ENCODE measurements at places on chromosomes 6 and 20.
A peak's percentile ranks its signal among the peaks of the same experiment; 100 is the strongest.

GRCh38 chr20:58991715-58992114 is 10.7 kb downstream of the NELFCD start:
- DNase-seq: no peak

DNA sequence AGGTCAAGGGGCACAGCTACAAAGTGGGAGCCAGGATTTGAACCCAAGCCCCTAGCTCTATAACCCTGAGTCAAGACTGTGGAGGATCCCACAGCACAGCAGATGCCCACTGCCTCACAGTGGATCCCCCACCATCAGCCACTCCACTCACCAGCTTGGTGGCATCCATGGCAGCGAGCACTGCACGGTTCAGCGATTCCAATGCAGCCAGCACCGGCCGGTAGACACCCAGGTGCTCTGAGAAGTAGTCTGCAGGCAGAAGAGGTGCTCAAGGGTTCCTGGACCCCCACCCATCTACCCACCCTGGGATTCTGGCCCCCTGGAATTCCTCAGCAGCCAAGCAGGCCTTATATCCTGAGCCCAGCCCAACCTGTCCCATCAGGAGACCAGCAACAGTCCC is 2.5 kb downstream of the ACTL10 start:
- no peak for DNase-seq

GRCh38 chr20:24906806-24907205 is 42.3 kb upstream of the CST7 start:
- no peak for DNase-seq

DNA sequence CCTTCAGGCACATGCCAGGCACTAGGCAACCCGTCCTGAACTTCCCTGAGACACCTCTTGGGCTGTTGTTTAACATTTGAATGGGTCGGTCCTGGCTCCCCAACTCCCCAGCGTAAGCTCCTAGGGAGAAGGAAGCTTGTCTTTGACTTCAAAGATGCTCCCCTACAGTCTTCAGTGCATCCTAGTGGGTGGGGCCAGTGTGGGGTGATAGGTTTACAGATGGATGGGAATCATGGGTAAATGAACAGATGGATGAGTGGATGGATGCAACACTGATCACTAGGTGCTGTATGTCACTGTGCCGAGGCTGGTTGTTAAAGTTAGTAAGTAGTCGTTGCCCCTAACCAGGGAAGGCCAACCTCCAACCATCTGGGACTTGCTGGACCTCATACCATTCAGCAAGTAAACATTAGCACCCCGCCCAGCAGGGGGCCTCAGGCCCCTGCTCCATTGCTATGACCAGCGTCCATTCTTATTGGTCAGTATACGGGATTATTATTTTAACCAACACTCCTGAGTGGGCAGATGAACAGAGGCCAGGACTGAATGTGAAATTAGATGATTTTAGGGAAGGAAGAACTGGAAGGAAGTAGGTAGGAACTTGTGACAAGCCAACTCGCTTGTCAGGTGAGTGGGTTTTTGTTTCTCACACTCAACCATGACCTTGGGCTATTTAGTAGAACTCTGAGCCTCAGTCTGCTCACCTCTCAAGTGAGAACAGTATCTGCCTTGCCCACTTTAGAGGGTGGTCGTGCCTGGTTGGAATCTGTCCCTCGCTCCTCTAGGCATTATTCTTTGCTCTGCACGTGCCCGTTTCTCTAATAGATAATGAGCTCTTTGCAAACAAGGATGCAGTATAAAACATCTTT is 82.9 kb upstream of the FOXP4 start:
- peak; percentile 8 for DNase-seq

DNA sequence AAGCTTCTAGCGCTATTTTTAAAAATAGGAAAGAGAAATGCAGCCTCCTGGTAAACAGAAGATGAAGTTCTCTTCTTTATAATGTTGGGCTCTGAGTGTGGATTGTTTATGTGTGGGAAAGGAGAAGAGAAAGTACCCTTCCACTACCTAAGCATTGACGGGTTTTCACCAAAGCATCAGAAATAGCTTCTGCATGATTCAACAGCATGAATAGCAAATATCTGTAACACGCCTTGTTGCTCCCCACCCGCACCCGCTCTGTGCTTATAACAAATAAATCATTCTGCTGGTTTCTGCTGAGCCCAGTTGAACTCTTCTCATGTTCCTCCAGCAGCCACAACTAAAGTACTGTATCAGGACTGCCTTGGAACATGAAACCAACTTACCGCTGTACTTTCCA is 20.7 kb downstream of the TXLNB start:
- no peak for DNase-seq

DNA sequence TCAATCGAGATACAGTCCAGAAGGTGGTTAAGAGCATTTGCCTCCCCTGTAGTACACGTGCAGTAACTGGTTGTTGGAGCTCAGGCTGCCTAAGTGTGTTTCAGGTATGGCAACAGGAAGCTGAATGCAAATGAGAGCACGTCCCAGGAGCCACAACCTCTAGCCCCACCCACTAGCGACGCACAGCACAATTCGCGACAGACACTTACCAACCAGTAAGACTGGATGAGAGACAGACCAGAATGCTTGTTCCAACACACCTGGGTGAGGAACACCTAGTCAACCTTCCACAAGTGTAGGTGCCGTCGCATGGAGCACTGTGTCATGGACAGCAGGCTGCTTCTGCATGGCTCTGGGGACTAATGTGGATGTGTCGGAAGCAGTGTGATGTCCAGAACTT is 7.2 kb upstream of the SERPINB1 start:
- DNase-seq: peak; percentile 67

DNA sequence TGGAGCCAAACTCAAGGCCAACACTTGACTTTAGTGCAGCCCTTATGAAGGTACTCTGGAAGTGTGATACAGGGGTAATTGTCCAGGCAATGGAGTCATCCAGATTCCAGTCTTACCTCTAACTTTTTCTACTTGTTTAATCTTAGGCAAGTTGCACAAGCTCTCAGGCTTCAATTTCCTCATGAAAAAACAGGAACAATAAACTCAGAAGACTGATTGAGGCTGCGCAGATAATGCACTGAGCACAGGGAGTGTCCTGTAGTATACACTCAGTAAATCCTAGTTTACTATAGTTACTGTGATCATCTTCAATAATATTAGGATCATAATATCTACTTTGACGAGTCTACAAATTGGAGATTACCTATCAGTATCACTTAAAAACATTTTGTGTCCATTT is 127.5 kb upstream of the SMLR1 start:
- DNase-seq: no peak

- no peak for DNase-seq
These were observed 3.8 kb downstream of the RIPOR2 start for GRCh38 chr6:24931718-24932691.

- DNase-seq: no peak
These were observed 83.0 kb downstream of the PHF20 start for GRCh38 chr20:35854713-35855348.

DNA sequence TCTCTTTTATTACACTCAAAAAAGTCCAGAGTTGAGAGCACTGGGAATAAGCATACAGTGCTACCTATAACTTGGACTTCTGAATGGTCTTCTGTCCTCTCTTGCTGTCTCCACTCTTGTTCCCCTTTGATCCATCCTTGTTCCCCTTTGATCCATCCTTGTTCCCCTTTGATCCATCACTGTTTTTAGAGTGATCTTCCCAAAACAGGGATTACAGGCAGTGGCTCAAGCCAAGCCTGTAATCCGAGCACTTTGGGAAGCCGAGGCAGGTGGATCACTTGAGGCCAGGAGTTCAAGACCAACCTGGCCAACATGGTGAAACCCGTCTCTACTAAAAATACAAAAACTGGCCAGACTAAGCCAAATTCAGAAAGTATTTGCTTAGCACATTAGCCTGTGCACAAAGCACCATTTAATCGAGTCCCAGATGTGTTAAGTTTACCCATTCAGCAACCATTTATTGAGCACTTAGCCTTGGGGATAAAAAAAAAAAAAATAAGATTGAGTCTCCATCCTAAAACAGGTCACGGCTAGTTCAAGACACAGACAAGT is 65.0 kb upstream of the NHSL1 start:
- no peak for DNase-seq

- DNase-seq: peak; percentile 82
These were observed 780 bp downstream of the ARMC12 start for GRCh38 chr6:35737413-35738211.

DNA sequence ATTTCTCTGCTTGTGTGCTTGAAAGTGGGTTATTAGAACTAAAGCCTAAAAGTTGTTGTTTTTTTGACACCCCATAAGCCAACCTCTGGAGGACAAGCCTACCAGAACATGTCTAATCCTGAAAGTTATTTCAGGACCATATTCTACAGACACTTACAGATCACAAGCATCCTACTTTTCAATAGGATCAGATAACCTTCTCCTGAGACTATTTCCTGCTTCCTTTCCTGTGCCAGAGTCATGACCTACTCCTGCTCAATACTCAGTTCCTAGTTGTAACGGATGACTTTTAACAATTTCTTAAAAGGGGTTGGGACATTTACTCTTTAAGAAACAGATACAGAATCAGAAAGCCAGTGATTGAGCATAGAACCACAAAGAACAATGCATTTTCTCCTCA is 5.3 kb upstream of the FILIP1 start:
- no peak for DNase-seq

GRCh38 chr6:156193381-156193780 is 583.8 kb upstream of the ARID1B start:
- DNase-seq: peak; percentile 62

DNA sequence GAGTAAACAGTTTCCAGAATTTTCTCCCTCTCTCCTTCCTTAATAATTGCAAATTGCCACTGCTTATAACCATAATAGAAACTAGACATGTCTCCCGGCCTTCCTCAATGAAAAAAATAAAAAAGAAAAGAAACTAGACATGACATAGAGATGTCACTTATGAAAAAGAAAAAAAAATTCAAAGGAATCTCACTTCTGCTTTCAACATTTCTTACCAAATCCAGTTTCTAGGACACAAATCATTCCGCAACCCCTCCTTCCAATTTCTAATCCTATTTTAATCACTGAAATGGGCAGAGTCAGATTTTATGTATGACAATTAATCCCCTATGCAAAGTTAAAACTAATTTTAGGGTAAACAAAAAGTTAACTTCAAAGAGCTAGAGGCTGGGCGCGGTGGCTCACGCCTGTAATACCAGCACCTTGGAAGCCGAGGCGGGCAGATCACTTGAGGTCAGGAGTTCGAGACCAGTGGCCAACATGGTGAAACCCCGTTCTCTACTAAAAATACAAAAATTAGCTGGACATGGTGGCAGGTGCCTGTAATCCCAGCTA is 40.1 kb upstream of the EEF1A1 start:
- no peak for DNase-seq

GRCh38 chr20:60117065-60117464 is 158.8 kb downstream of the CDH26 start:
- peak; percentile 57 for DNase-seq

- no peak for DNase-seq
These were observed 21.3 kb downstream of the MLIP start for GRCh38 chr6:54132587-54132986.

DNA sequence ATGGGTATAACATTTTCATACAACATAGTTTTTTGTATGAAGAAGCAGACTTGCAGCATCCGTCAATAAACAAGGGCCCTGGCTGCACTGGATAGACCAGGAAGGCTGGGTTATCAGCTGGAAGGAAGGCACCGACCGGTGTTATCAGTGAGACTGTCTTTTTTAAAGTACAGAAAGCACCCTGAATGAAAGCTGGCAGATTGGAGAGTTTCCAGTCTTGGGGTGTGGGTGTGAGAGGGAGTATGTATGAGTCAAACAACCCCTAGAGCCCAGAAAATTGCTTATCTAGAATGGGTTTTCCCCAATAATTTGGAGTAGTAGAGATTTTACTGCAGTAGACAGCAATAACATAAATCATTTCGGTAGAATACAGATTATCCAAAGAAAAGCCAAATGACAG is 42.4 kb downstream of the TXLNB start:
- DNase-seq: no peak

DNA sequence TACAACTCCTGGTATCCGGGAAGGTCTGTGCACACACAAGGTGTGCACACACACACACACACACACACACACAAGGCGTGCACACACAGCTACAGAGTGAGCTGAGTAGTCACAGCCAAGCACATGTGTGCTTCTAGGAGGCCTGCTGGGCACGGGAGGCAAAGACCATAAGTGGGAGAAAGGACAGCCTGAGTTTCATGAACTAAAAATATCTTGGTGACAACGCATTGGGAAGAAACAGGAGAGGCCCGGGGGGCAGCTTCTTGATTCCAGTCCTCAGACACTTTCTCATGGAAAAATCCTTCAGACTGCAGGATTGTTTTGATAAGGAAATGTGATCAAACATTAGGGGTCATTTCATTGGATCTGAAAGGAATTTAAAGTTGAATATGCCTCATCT is 2.6 kb downstream of the TRAF3IP2 start:
- DNase-seq: no peak
